Caki2 (cell line): ENCODE measurements at places on chromosomes 16 and 17. TPM values are rescaled to one million over a fixed set of nuclear protein-coding genes. Genes with fewer than 3 reads are reported as not detected.

DNA sequence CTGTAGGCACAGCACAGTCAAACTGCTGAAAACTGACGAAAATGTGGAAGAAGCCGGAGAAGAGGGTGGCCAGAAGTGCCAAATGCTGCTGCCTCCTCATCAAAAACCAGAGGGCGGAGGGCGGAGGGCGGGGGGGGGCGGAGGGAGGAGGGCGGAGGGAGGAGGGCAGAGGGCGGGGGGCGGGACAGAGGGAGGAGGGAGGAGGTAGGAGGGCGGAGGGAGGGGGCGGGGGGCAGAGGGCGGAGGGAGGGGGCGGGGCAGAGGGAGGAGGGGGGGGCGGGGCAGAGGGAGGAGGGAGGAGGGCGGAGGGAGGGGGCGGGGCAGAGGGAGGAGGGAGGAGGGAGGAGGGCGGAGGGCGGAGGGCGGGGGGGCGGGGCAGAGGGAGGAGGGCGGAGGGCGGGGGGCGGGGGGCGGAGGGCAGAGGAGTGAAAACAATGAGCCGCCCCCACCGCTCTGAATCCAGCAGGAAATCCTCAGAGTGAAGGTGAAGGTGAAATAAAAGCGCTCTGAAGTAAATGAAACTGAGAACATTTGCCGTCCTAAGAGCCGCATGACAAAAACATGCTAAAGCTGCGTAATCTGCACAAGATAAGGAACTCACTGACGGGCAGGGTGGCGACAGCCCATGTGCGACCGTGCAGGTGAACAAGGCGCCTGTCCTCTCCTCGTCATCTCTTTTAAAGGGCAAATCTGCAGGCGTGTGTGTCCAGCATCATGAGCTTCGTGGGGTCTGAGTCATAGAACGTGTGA, 22.6 kb upstream of the CBFA2T3 start:
- no peak for DNase-seq

- DNase-seq: no peak
These were observed 175.2 kb downstream of the CCDC182 start for GRCh38 chr17:57569853-57570252.

Gene VTN
- total RNA-seq: not detected in 2 replicates

DNA sequence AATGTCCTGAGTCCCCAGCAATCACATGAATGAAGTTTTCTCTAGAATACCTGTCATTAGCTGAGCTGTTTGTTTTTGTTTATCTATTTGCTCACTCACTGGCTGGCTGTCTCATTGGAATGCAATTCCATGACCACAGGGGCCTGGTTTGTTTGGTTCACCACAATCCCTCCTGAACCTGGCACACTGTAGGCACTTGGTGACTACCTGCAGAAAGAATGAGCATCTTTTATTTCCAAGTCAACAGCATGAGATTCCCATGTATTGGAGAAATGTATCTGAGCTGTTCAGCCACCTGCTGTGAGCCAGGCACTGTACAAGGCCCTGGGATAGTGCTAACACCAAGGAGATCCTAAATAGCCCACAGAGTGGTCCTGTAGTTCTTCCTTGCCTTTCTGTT, 345.1 kb downstream of the XYLT1 start:
- no peak for DNase-seq

GRCh38 chr17:8674344-8675305, 44.1 kb upstream of the MYH10 start:
- DNase-seq: no peak

Gene NUTF2
- total RNA-seq: 240 and 242 TPM in 2 replicates

Gene SKAP1
- 0.88 TPM in 1 of 2 replicates, not detected in the other for total RNA-seq
